CD4-positive, alpha-beta T cell treated with Interleukin-4 for 1 hour (primary cell): ENCODE measurements at places on chromosomes 5 and 9.

DNA sequence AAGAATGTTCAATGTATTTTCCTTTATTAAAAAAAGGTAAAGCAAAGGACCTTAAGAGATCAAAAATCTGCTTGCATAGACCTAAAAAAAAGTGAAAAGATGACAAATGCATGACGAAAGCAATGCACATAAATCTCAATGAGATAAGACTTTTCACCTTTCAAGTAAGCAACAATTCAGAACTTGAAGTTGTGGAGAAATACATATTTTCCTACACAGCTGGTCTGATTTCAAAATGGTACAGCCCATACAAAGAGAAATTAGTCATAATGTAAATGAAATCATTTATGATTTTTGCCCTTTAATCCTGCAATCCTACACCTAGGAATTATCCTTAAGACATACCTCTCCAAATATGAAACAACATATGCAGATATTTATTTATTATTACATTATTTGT is 568.0 kb downstream of the ANXA1 start:
- DNase-seq: no peak

- DNase-seq: no peak
Observed at GRCh38 chr5:82985763-82986162, 91.4 kb downstream of the TMEM167A start.

DNA sequence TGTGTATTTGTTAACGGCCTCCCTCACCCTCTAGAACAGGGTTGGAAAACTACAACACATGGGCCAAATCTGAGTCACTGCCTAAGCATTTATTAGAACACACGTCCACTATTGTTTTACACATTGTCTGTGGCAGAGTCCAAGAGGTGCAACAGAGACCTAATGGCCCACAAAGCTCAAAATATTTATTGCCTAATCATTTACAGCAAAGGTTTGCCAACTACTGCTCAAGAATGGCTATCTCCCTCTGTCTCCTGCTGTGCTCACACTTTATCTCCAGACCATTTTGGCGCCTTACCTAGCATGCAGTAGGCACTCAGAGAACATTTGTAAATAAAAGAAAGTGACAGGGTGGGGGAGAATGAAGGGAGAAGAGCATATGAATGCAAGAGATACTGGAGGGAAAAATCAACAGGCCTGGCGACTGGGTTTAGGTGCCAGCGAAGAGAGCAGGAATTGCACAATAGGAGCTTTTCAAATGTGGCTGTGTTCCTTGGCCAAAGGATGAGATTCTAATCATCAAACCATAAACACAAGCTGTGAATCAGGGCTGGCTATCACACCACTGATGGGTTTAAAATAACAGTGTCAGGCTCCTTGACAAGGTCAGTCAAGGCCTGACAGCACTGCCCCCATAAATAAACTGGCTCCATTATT is 80.3 kb downstream of the EPB41L4A start:
- no peak for DNase-seq

- DNase-seq: no peak
Observed at GRCh38 chr5:22514231-22514630, 338.9 kb downstream of the CDH12 start.

DNA sequence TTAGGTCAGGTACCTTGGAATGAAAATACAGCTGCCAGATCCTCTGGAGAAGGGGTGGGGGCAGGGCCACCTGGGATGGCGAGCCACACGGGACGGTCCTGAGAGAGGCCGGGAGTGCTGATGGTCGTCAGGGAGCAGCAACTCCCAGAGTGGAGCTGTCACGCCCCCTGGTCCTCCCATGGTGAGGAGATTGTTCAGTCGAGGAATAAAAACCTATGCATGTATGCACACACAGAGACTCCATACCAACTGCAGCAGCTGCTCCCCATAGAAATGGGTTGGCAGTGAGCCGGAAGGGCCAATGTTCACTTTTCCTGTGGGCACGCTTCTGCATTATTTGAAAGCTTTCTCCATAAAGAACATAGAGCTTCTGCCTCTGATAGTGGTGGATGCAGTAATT is 45.2 kb upstream of the SEMA4D start:
- DNase-seq: no peak

- no peak for DNase-seq
Observed at GRCh38 chr9:35760651-35761050, 6.6 kb upstream of the MSMP start.

DNA sequence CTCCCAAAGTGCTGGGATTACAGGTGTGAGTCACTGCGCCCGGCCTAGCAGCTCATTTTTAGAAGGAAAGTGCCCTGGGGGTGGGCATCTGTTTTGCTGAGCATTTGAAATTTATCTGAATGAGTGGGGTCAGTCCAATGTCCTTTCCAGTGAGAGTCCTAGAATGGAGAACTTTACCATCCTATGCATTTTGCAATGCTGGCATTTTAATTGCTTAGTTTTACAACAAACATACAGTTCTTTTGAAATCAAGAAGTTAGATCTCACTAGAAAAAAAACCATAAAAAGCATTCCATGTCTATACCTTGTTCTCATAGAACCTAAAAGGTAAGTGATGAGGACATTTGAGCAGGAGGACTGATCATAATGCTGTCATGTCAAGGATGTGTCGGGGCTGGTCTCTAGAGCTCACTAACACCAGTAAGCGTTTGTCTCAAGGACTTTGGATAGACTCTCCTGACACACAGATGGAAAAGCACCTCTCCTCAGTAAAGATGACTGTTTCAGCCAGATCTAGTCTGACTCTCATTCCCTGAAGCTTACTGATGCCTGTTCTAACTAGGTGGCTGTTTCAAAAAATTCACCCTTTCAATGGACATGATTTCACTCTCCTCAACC is 83.9 kb downstream of the DCP2 start:
- no peak for DNase-seq

DNA sequence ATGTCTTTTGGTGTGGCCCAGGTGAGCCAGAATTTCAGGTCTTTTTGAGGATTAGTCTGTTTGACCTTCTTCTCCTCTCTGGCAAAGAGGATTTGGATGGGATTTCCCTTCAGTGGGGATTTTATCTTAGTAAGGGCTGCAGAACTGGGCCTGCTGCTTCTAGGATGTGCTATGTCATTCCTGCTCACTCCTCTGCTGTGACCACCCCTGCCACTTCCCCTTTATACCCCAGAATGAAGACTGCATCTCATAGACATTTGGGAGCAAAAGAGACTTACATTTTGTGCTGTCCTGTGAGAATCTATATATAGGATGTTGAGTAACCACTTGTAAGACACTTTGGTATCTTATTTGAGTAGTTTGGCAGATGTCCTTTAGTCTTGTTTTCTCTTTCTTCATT is 76.2 kb downstream of the ARHGAP26 start:
- DNase-seq: peak; percentile 22

DNA sequence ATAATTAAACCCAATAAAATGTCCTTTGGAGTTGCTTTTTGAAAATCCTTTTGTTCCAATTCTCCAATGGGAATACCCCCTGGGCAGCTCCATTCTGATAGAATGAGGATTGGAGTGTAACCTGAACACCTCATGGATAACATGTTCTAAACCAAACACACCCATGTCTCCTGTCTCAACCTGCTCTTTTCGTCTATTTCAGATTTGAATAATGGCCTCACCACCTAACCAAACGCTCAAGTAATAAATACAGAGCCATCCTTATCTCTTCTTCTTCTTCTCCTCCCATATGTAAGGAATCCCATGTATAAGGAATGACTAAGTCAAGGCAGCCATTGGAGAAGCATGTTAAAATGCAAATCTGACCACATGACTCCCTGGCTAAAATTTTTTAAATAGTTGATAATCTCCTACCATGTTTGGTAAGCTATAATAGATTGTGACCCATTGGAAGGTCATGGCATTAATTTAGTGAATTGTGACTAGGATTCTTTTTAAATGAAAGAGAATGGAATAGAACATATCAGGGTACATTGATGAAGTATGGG is 26.0 kb downstream of the ELL2 start:
- DNase-seq: no peak

DNA sequence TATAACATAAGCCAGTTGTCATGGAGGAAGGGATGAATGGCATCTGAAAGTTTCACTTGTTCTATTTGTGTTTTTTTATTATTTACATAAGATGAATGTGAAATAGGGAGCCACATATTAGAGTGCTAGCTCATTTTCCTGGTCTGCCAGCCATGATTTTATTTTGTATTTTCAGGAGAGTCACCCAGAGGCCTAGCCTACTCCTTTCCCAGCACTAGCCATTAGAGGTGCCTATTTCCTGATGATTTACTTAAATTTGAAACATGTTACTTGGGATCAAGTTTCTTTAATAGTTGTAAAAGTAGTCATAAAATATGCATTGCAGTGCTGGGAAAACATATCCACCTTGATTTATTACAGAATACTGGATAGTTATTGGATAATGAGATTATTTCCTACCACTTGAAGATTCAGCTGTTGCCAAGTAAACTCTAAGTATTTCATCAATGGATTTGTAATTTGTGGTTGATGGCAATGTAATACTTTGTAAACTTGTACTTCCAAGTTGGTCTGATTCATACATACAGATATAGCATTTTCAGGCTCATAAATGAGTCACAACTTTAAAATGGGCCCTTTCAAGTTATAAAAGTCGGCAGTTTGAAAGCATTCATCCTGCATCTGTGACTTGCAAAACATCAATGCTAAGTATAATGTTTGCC is 50.8 kb downstream of the KCNN2 start:
- no peak for DNase-seq

- DNase-seq: no peak
Observed at GRCh38 chr5:394671-395155, 48.3 kb upstream of the EXOC3 start.

GRCh38 chr9:107945961-107946360 is 456.4 kb upstream of the KLF4 start:
- DNase-seq: no peak

DNA sequence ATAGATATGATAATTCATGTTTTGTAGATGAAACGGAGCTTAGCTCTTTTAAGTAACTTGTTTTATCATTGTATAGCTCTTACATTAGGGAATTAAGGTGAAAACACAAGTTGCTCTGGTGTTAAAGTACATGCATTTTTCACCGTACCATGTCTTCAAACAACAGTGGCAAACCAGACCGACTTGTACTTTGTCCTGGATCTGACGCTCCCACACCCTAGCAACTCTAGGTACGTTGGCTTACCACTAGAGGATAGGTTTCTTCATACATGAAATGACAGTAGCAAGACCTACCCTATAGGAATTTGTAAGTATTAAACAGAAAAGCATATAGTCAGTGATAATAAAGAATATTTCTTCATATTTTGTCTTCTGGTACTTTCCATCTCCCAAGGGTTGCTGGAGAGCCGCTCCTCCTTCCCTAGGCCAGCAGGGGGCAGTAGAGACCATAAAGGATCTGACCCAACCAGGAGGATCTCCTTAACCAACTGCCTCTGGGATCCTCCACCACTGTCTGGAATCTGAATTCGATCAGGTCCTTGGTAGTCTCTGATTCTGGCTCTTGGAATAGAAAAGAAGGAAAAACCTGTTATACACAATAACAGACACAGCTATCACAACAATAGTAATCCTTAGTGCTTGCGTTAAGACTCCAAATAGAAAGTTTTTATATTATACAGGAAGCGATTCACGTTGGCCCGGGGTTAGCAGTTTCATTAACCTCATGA is 136.7 kb downstream of the CAVIN4 start:
- DNase-seq: peak; percentile 14

GRCh38 chr5:145984072-145984471 is 47.7 kb downstream of the SH3RF2 start:
- peak; percentile 29 for DNase-seq

DNA sequence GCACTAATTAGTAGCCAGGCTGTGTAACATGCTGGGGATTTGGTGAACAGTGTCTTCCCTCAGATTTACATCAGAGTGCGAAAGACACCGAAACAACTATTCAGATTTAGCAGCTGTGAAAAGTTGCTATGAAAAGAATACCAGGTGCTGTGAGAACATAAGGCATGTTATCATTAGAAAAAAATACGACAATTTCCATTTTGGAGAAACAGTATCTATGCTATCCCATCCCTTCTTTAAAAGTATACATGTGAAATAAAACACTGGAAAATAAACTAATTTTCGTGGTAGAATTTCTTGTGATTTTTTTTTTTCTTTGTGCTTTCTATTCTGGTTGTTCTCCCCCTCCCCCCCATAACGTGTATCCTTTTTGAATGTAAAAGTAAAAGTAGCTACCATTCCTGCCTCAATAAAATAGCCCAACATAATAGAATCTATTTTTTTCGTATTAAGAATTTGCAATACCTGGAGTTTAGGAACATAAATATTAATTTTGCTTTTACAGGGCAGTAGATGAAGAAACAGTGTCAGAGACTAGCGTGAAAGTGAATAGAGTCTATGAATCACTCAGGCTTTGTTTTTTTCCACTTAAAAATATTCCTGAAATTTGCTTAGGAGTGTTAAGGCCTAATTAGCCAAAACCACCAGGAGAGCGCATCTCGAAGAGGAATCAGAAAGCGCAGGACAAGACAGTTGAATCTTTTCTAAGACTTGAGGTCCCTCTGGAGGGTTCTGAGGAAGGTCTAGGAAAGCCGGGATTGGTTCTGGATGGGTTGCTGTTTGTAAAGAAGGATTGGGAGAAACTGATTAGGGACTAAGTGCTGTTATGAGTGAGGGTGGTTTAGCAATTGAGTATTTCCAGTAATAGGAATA is 813 bp upstream of the SLU7 start:
- DNase-seq: no peak

DNA sequence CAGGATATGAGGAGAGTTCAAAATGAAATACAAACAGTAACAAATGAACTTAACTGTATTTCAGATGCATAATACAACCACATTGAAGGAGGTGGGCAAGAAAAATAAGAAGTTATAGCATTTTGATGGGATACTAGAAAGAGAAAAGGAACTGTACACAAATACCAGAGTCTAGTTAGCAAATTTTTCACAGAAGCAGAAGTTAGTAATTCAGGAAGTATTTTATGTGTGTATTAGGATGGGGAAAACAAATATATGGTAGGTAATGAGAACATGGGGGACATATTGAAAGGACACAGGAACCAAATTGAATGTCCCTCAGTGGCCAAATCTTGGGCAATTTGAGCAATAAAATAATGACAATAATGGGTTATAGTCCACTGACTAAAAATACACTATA is 18.4 kb downstream of the GM2A start:
- no peak for DNase-seq

DNA sequence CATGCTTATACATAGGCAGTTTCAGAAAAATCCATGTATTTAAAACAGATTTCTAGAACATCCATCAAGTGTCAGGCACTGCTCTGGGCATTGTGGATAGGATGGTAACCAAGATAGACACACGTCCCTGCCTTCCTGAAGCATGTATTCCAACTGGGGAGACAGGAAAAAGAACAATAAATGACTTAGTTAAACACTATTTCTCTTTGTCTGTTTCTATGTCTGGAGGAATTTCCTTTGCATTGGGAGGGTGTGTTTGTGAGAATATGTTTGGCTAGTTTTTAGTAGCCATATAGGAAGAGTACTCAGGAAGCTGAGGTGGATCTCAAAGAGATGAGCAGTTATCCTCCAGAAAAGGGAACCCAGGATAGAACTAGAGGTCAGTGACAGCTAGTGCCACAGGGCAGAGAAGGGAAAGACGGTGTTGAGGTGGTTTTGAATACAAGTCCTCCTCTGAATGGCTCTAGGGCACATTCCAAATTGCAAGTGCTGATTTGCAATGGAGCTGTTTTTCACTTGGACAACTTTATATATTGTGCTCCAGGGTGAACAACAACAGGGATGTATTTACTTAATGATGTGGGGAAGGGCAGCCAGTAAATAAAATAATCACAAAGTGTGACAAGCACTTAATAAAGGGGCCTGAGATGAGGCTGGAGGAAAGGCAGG is 144.7 kb upstream of the SHB start:
- no peak for DNase-seq

GRCh38 chr9:106111039-106111730 is 416.8 kb downstream of the TMEM38B start:
- DNase-seq: no peak
